ENCODE measurements at places on chromosomes 1 and 21. TPM values are rescaled to one million over a fixed set of nuclear protein-coding genes. Genes with fewer than 3 reads are reported as not detected.

C1orf105 gene
- total RNA-seq: not detected

RGS8 gene
- total RNA-seq: not detected

SPTA1 gene
- 0.02 TPM for total RNA-seq

INSRR gene
- total RNA-seq: not detected

ATXN7L2 gene
- total RNA-seq: 5.0 TPM

CR1 gene
- total RNA-seq: not detected

HOOK1 gene
- not detected for total RNA-seq

DNA sequence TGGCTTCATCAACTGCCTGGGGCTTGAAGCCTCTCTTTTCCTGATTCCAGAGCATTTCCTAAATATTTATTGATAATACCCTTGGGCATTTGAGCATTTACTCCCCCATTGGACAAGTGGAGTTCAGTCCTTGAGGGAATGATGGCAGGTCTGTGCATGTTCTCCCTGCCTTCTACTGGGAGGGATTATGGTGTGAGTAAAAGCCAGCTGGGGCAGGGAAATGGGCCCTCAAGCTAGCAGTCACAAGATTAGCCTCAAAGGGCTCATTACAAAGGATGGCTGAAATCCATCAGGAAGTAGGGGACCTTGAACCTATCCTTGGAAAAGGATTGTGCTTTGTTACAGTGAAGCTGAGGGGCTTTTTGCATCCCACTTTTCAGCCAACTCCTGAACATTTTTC, 24.2 kb upstream of the OSBPL9 start:
- no peak for DNase-seq

- peak; percentile 36 for DNase-seq
These were observed 2.4 kb downstream of the HMGB4 start for GRCh38 chr1:33866281-33866680.

GRCh38 chr1:48038270-48038767, 41.1 kb upstream of the TRABD2B start:
- no peak for DNase-seq

DNA sequence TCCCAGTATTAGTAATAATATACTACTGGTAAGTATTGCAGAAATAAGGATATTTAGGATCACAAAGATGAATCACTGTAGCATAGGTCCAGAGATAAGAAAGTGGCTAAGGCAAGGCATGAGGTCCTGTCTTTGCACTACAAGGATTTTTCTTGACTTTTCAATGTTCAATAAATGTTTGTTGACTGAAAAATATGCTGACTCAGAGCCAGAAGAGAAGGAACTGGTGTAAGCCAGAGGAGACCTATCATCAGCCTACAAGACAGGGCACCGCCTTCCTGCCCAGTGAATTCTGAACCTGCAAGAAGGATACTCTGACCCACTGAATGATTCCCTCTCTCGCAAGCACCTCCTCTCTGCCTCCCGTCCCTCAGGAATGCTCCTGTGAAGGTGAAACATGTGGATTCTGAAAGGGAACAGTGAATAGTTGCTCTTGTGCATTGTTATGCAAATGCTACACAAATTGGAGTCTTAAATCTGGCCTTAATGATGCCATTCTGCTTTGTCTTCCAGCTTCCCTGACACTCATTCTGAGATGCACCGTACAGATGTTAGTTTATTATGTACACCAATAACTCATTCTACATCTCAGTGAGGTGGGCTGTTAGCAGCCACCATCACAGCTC, 540.0 kb downstream of the OMA1 start:
- DNase-seq: no peak

GRCh38 chr1:15760520-15761211, 2.1 kb downstream of the FBLIM1 start:
- peak; percentile 96 for DNase-seq

DNA sequence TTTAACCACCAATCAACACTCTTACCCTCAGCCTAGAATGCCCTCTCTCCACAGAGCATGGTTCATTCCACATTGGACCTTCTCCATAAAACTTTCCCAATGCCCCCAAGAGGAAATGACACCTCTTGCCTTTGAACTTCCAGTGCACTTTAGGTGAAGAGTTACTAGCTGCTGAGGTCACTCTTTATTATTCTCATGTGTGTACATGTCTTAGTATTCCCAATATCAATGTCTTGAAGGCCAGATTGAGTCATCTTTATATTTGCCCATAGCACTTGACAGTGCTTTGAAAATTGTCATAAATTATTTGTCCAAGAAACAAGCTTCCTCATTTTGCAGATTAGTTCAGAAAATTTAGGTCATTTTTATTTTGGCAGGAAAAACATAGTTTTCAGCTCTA, 8.1 kb upstream of the DNASE2B start:
- no peak for DNase-seq

- DNase-seq: peak; percentile 88
These were observed 38.9 kb upstream of the ZBTB18 start for GRCh38 chr1:244012202-244012601.

- no peak for DNase-seq
These were observed 29.1 kb downstream of the ARID1A start for GRCh38 chr1:26724926-26725325.
